RKO (cell line): ENCODE measurements at places on chromosomes 6 and 20.
A peak's percentile ranks its signal among the peaks of the same experiment; 100 is the strongest.

DNA sequence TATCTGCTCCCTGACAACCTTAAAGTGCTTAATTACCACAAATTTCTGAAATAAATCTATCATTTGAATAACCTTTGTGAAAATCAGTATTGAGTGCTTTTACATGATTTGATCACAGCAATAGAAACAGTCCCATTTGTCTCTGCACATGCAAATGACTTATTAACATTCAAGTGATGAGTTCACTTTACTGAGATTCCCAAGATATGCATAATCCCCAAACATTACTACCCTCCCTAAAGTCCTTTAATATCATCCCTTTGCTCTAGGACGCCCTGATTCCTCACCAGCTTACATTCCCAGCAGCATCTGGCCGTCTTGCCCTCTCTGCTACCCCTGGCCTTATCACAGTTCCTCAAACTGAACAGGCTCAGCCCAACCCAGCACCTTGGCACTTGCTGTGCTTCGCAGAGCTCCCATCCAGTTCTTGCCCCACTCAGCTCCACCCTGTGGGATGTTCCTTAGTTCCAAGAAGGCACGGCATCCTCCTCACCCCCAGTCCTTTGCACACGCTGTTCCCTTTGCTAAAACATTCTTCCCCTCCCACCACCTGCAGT is 347.5 kb downstream of the PREX1 start:
- no peak for DNase-seq

GRCh38 chr20:32432277-32432676 is 74.1 kb downstream of the ASXL1 start:
- DNase-seq, result no peak

DNA sequence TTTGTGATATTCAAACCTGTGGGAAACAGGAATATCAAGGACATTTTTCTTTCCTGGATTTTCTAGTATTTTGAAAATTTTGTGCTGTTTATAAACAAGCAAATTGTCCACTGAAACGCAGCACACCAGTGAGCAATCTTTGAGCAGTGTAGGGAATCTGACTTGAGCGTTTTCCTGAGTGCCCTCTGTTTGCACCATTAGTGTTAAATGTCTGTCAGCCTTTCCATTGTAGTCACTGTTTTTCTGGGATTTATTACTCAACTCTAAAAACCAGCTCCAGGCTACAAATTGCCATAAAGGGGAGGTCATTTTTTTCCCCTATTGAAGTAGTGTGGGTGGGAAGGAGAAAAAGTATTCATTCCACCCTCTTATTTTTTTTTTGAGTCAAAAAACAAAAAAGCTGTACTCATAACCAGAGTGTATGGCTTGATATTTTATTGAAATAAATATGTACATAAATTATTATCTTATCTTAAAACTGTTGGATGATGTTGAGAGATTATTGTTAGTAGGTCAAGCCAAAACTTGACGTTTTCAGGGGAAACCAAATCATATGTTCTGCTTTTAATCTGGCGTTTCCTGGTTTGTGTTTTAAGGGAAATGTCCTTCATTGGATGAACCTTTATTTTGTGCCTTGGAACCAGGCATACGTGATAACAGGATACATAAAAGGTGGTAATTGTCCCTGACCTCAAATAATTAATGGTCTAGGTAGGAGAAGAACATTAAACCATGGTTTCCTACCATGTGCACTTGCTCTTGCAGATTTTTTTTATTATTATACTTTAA is 51.8 kb downstream of the TSHZ2 start:
- no peak for DNase-seq

DNA sequence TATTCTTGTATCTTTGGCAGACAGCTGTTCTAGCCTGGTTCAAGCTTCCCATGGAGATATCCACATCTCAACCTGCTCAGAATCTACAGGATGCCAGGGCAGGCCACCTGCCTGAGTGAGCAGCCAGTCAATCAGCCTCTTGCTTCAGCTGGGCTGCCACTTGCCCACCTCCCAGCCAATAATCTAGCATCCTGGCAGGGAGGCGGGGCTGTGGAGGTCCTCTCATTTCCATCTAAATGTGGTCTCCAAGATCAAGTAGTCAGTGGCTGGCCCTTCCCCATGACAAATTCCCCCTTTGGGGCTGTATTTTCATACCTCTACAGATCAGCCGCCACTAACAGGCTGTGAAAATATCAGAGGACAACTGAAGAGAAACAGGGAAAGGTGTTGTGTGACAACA is 33.0 kb upstream of the SPDEF start:
- no peak for DNase-seq

DNA sequence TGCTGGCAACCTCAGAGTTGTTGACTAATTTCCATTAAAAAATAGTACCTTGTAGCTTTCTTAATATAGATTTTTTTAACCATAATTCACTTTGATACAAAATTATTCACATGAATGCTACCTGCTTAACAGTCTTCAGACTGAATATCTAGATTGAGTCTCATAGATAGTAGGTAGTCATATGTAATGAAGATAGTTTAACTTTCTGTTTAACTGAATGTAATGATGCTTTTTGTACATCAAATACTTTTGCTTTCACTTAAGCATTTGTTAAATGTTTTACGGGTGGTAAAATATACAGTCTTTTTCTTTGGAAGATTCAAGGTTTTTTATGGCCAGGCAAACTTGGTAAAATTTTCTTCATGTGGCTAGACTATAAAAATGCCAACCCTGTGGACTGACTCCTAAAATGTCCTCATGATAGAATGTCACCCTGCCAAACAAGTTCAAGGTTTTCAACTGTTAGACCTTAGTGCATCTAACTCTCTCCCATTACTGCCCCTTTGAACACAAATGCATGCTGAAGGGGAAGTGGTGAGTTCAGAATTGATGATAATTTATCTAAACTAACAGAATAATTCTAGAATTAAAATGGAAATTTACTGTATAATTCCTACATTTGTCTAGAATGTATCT is 16.4 kb downstream of the TBPL1 start:
- no peak for DNase-seq

DNA sequence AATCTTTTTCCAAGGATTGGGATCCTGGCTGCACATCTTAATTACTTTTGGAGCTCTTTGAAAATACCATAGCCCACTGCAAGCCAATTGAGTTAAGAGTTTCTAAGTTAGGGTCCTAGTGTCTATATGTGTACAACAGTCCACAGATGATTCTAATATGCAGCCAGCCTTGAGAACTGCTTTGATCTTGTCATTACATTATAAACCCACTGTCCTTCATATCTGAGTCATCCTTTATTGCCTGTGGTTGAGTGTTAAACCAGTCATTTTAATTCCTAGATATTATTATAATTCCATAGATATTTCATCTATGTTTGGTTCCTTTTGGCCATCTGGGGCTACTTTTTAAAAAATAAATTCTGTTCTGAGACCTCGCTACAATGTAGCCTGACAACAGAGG is 24.1 kb downstream of the MCM8 start:
- no peak for DNase-seq

DNA sequence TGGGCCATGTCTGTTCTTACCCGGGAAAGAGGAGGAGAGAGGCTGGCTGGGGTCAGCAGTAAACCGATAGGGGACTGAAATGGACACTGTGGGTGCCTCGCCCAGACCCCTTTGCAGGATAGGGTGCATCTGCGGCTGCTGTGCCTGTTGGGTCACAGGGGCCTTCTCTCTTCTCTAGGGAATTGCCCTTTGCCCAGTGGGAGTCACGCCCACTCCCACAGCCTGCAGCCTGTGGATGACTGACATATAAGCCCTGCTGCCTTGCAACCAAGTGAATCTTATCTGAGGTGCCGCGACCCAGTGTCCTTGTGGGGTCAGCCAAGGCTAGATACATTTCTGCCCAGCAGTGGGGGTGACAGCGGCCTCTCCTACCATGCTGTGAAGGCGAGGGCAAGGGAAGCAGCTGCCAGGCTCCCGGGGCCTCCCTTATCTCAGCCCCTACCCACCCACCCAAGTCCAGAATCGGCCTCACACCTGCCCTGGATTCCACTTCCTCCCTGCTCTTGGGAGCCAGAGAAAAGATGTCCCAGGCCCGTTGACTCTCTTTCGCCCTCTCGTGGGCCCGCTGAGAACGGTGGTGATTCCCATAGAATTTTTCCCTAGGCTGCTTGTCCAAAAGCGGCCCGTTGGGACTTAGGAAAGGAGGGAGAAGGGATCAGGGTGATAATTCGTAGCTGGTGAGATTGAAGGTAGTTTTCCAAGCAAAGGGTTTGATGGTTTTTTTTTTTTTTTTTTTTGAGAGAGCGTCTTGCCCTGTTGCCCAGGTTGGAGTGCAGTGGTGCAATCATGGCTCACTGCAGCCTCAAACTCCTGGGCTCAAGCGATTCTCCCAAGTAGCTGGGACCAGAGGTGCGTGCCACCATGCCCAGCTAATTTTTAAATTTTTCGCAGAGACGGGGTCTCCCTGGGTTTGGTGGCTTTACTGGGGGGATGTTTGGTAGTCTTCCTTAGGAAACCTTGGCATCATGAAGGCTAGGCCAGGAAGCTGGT is 76.4 kb upstream of the RNF24 start:
- no peak for DNase-seq

DNA sequence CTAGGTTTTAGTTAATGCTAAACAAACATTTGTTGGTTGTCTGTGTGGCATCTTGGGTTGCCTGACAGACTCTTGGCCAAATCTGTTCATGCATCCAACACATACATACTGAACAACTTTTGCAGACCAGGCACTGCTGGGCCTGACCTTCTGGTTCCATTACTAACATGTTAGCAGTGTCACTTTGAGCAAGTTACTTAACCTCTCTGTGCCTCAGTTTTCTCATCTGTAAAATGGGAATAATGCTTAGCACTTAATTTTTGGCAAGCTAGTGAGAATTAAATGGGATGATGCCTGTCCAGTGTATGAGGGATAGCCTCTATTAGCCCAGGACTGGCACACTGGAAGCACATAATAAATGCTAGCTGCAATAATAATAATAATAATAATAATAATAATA is 169.9 kb downstream of the DHX35 start:
- DNase-seq, result no peak

DNA sequence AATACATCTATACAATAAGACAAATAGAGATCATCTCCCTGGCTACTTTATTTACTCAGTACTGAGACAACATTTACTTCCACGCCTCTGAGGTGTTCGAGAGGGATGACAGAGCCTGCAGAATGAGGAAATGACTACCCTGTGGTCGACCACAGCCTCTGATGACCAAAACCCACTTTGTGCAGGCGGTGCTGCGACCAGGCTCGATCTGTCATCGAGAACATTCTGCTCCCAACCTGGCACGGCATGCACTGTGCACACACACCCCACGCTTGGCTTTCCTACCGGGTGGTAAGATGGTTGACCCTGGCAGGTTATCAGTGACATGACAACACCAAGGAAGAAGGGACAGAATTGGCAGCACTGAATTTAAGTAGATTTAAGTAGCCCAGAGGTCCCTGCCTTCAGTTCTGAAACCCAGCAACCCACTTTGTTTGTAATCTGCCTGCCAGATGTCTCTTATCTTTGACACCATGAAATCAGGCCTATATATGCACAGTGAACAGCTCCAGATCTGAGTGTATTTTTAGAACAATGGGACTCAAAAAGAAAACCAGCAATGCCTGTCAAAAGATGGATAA is 42.6 kb downstream of the TTI1 start:
- peak; percentile 56 for DNase-seq
